Activated CD8-positive, alpha-beta memory T cell treated with anti-CD3 and anti-CD28 coated beads, Interleukin-2, amount 10 ng/mL, durations not matched to agents 7 days and 5 days (primary cell): ENCODE measurements at places on chromosomes 1 and 21.
A peak's percentile ranks its signal among the peaks of the same experiment; 100 is the strongest.

DNA sequence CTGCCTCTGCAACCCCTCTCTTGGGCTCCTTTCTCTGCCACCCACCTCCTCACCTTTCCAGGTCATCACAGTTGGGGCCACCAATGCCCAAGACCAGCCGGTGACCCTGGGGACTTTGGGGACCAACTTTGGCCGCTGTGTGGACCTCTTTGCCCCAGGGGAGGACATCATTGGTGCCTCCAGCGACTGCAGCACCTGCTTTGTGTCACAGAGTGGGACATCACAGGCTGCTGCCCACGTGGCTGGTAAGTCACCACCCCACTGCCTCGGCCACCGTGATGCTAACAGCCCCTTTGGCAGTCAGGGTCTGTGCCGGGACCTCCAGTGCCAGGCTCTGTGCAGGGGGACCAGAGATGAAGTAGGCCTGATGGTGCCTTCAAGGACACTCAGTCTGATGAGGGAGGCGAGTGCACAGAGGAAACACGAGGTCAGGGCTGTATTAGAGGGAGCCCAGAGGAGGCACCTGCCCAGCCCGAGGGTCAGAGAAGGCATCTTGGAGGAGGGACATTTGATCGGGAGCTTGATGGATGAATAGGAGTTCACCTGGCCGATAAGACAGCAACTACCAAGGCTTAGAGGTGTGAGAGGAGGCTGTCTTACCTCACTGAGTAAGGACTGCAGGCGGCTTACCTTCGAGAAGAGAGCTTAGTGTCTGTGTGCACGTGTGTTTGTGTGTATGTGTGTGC, 18.1 kb downstream of the PCSK9 start:
- no peak for DNase-seq

- no peak for DNase-seq
These were observed 21.2 kb downstream of the CRNN start for GRCh38 chr1:152392909-152393308.

DNA sequence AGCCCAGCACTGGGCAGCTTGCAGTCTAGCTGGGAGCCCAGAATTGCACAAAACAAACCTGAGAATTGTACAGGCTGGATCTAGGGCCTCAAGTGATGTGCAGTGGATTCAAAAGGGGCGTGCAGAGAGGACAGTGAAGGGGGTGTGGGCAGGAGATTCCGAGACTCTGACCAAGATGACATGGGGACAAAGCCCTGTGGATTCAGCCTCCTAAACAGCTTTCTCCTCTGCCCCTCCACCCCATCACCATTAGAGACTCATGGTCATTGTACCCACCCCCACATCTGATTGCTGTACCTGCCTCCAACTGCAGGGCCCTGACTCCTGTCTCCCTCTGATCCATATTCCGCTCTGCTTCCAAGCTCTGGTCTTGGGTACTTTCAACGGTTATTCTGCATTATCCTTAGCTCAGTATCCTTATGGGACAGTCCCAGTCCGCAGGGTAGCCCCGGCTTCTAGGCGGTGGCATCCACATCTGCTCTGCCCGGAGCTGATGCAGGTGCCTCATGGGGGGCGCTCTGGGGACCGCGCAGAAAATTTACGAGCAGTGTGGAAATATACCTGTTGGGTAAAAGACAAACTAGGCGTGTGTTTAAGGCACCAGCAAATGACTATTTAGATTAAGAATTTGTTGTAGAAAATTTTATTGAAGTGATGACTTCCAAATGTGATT, 1.7 kb upstream of the BMP8A start:
- no peak for DNase-seq

GRCh38 chr1:221268295-221268694, 389.1 kb downstream of the HLX start:
- no peak for DNase-seq

- no peak for DNase-seq
These were observed 59.6 kb downstream of the SDCCAG8 start for GRCh38 chr1:243315455-243315854.

- DNase-seq, result peak; percentile 35
These were observed 3.8 kb downstream of the QSOX1 start for GRCh38 chr1:180158149-180159147.

DNA sequence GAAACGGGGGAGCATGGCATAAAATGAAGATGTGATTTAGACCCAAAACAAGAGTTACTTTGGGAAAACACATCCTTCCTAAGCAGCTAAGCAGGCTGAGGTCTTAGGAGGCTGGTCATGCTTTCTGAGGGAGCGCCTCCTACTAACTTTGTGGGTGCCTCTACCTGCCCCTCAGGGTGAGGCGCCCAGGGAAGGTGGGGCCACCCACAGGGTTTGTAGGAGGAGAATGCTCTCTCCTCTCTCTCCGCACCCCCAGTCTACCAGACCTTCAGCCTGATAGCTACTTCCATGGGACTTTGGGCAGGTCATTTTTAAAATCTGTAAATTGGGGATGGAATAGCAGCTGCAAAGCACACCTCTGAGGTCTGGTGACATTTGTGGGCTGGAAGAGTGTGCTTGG, 23.8 kb downstream of the SLC27A3 start:
- DNase-seq, result no peak

- no peak for DNase-seq
These were observed 1528.0 kb downstream of the BRINP3 start for GRCh38 chr1:188949701-188950100.
